ENCODE measurements at places on chromosomes 1 and 21.

- no peak for DNase-seq
These were observed 8.0 kb upstream of the MACF1 start for GRCh38 chr1:39196244-39197215.

DNA sequence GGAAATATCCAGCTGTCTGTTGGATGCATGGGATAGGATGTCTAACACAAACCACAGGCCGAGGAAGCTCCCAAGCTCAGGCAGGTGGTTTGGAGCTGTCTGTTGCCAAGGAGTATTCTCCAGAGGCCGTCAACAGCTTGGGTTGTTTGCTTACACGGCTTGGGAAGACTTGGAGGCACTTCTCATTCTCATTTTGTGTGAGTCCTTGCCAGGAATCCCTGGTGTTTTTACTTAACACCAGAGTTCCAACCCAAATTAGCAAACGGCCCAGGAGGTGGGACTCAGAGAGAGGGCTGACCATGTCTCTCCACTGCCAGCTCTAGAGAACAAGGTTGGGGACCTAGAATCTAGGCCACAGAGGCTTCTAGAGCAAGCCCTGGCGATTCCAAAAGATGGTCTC is 72.7 kb upstream of the FAM20B start:
- no peak for DNase-seq

- no peak for DNase-seq
These were observed 174.4 kb upstream of the GALNT2 start for GRCh38 chr1:229892515-229893117.

GRCh38 chr1:244952280-244952933 is 88.1 kb upstream of the HNRNPU start:
- DNase-seq: no peak

GRCh38 chr1:43887748-43888147 is 45.9 kb upstream of the ARTN start:
- no peak for DNase-seq

GRCh38 chr21:14523234-14523633 is 22.9 kb downstream of the SAMSN1 start:
- DNase-seq: no peak

DNA sequence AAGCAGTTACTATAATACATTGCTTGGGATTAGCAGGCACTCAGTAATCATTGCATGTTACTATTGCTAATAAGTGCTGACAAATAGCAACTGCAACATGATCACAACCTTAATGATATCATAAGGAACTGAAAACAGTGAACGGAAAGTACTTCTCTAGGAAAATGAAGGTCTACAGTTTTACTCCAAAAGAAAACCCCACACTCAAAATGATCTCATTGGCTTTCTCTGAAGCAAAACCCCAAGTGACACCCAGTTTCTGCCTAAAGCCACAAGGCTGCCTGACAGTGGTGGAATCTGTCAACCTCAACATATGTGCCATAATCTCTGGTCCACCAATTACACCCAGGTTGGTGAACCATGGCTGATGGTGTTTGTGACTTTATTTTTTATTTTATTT is 137.6 kb downstream of the PTGER3 start:
- no peak for DNase-seq

DNA sequence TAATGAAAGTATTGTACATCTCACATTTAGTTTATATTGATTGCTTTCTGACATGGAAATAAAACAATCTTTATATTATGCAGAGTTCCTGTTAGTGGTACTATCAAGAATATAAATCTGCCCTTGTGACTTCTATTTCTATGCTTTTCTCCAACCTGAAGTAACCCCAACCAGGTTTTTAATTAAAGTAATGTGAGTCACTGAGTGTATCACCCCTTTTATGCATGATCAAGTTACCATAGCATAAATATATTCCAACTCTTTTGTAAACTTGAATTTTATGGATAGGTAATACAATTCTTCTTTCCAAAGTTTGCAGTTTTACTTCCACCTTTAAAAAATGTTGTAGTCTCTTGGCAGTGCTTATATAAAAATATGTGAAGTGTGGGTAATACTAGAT is 532.3 kb downstream of the USP25 start:
- no peak for DNase-seq

- DNase-seq: no peak
These were observed 8.4 kb upstream of the PGBD2 start for GRCh38 chr1:248897412-248898337.

Data from nephron progenitor cell (in vitro differentiated cells).